HepG2 (cell line): ENCODE measurements at places on chromosomes 4 and X. TPM values are rescaled to one million over a fixed set of nuclear protein-coding genes. Genes with fewer than 3 reads are reported as not detected.

Gene IGSF1
- polyA plus RNA-seq: 108 and 134 TPM in 2 replicates

Gene PLP1
- 0.15 and 0.29 TPM in 2 replicates for polyA plus RNA-seq

Gene OFD1
- polyA plus RNA-seq: 14.7 and 14.9 TPM in 2 replicates

Gene CLCN4
- 1.8 and 1.9 TPM in 2 replicates for polyA plus RNA-seq

Gene CPZ
- 0.60 and 0.61 TPM in 2 replicates for polyA plus RNA-seq

Gene DCAF8L2
- polyA plus RNA-seq: not detected in 2 replicates

Gene PAK3
- not detected in 2 replicates for polyA plus RNA-seq

Gene C4orf46
- 5.4 and 8.5 TPM in 2 replicates for polyA plus RNA-seq

Gene F11
- 35.1 and 48.7 TPM in 2 replicates for polyA plus RNA-seq

Gene REPS2
- 0.05 and 0.09 TPM in 2 replicates for polyA plus RNA-seq

Gene ADH1B
- polyA plus RNA-seq: 0.05 TPM in 1 of 2 replicates, not detected in the other

Gene GAB3
- 0.01 TPM in 1 of 2 replicates, not detected in the other for polyA plus RNA-seq

Gene SYTL4
- 0.22 and 0.41 TPM in 2 replicates for polyA plus RNA-seq
